MM.1S (cell line): ENCODE measurements at places on chromosomes 1 and 21.

GRCh38 chr1:44061857-44062256 is 30.6 kb upstream of the SLC6A9 start:
- no peak for DNase-seq

- no peak for DNase-seq
These were observed 427.7 kb upstream of the RUNX1 start for GRCh38 chr21:35476621-35477395.

DNA sequence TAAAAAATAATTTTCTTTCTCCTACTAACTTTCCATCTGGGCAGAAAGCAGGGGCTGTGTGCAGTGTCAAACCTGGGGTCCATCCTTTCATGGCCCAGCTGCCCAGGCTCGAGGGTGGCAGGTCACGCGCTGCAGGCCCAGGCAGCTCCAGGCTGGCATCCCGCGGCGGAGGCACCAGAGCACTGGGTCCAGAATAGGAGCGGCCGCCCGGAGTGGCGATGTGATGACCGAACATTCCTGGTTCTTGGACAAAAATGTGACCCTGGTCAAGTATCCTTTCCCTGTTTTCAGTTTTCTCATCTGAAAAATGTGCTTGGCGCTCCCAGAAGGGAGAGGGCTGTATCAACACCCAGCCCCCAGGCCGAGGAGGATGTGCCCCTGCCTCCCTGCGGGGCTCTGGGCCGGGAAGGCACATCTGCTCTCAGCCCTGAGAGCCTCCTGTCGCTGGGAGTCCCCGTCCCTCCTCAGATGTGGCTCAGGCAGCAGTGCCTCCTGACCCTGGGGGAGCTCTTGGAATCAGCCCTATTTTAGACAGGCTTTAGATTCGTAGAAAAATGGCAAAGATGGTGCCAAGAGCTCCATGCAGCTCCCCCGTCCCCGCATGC is 29.3 kb downstream of the SLX9 start:
- DNase-seq = no peak

GRCh38 chr21:44275041-44275440 is 10.6 kb upstream of the AIRE start:
- no peak for DNase-seq

GRCh38 chr1:106646261-106646784 is 410.2 kb upstream of the PRMT6 start:
- no peak for DNase-seq

DNA sequence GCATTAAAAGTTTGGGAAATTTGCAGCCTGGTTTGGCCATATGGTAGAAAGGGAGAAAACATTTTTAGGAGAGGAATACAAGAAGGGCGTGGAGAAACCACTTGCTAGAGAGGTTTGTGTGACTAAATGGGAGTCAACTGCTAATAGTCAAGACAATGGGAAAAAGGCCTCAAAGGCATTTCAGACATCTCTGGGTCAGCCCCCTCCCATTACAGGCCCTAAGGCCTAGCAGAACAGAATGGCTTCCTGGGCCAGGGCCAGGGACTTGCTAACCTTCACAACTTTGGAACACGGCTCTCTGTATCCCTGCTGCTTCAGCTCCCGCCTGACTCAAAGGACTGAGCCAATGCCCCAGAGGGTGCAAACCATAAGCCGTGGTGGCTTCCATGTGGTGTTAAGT is 752.3 kb upstream of the ADAMTS5 start:
- no peak for DNase-seq
